Testis (tissue), 5 donors: ENCODE measurements at places on chromosomes 5 and 9. TPM values are rescaled to one million over a fixed set of nuclear protein-coding genes. Genes with fewer than 3 reads are reported as not detected.

PITX1 gene
- total RNA-seq, result 3.0 TPM

NAIP gene
- 45.9 TPM for total RNA-seq

GRCh38 chr9:125843646-125844045, 96.5 kb downstream of the PBX3 start:
- H3K4me1 ChIP-seq, result no peaks in the 10 kb centered on the region
- DNase-seq, result no peak
- H3K4me3 ChIP-seq, result no peak overlapping the region
- H3K27ac ChIP-seq, result no peak overlapping the region

NDUFS6 gene
- 58.7 TPM for total RNA-seq

- H3K27me3 ChIP-seq, result no peaks in the 10 kb centered on the region
- H3K4me1 ChIP-seq, result no peaks in the 10 kb centered on the region
- no peaks in the 10 kb centered on the region for H3K36me3 ChIP-seq
- DNase-seq, result no peak
Observed at GRCh38 chr5:81601919-81602318, 149.0 kb downstream of the SSBP2 start.

FAM114A2 gene
- total RNA-seq, result 45.5 TPM

- no peak overlapping the region for H3K4me3 ChIP-seq
- no peaks in the 10 kb centered on the region for H3K36me3 ChIP-seq
- H3K4me1 ChIP-seq, result no peaks in the 10 kb centered on the region
- no peaks in the 10 kb centered on the region for H3K27me3 ChIP-seq
- no peak overlapping the region for H3K27ac ChIP-seq
Observed at GRCh38 chr9:88596376-88596775, 61.4 kb downstream of the NXNL2 start.

DNA sequence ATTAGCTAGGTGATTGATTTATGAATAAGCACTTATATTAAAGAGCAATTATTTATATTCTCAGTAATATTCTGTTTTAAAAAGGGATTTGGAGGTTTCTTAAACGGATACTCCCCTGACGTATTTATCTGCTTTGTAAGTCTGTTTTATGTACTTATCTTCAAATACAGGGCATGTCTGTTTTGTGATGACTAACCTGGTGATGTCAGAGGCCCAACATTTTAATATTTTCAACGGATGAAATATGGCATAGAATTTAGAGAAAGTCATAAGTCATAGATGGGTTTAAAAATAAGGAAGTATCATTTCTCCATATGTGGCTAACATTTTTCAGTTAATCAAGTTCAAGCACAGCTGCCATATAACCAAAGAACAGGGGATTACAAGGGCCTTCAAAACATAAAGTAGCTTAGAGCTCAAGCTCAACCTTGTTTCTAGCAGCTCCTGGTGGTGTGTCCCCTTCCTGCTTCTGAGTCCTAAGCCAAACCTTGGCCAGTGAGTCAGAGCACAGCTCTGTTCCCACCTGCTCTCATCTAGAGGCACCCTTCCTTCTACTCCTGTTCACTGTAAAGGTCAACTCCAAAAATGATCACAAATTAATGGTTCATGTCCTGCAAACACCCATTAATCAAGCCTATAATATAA, 131.4 kb downstream of the OXCT1 start:
- no peak for DNase-seq
- H3K4me3 ChIP-seq, result no peak overlapping the region
- no peaks in the 10 kb centered on the region for H3K36me3 ChIP-seq

DNA sequence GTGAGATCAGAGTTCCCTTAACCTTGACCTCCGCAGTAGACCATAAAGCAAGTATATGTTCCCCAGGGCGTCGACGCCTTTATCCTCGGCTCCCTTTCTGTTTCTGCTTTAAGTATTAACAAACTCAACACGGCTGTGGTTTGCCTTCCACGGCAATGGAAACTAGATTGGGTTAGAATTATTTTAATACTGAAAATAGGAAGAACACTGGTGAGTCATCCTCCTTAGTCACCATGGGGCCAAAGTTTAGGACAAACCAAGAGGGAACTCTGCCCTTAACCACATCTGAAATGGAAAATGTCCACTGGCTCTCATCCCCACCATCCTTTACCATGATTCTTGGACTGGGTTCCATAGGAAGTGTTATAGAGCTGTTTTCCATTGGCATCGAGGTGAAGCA, 386.1 kb downstream of the ACTL7B start:
- no peaks in the 10 kb centered on the region for H3K27me3 ChIP-seq
- H3K27ac ChIP-seq, result no peak overlapping the region
- peaks cover 33% of the 10 kb centered on the region for H3K4me1 ChIP-seq
- H3K36me3 ChIP-seq, result no peaks in the 10 kb centered on the region

GRCh38 chr5:61277190-61277589, 54.9 kb upstream of the ZSWIM6 start:
- no peak for DNase-seq
- peak overlapping the region; percentile 35 for H3K27ac ChIP-seq
- H3K36me3 ChIP-seq, result no peaks in the 10 kb centered on the region
- peaks cover 10% of the 10 kb centered on the region for H3K4me1 ChIP-seq

- H3K27ac ChIP-seq, result no peak overlapping the region
- no peaks in the 10 kb centered on the region for H3K36me3 ChIP-seq
- H3K27me3 ChIP-seq, result no peaks in the 10 kb centered on the region
- H3K4me1 ChIP-seq, result no peaks in the 10 kb centered on the region
Observed at GRCh38 chr9:78539188-78539587, 242.3 kb downstream of the PSAT1 start.

TMEM232 gene
- total RNA-seq, result 42.6 TPM

IFNA21 gene
- total RNA-seq, result not detected

DNA sequence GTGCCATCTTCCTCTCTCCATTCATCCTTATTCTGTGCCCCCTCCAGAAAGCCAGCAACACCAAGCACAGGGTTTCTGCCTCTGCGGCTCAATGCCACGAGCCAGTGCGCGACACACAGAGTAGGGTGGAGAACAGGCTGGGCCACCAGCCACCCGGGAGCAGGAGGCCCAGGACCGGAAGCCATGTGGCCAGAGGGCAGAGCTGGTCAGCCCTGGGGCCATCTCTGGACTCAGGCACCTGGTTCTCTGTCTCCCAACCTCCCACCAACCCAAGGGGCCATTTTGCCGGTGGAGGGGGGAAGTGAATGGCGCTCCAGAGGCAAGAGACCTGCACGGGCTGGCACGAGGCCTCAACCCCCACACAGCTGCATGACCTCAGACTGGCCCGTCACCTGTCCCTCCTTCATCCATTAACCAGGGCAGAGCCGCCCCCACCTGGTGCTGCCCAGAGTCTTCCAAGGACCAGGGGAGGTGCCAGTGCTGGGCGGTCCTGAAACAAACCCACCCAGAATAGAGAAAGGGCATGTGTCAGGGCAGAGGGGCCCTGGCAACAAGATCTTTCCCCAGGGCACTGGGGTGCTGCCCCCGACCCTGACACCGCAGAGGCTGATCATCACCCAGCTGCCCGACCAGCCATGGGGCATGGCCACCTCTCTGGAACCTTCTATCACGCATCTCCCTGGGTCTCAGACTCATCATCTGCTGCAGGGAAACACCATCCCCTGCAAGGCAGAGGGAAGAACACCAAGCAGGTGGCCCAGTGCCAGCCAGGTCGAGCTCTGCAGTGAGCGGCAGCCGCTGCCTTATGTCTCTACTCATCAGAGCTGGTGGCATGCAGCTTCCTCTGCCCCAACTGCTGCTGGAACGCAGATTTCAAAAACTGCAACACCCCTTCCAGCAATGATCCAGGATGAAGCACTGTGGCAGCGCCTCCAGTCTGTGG, 11.9 kb downstream of the VAV2 start:
- no peaks in the 10 kb centered on the region for H3K27me3 ChIP-seq
- H3K27ac ChIP-seq, result no peak overlapping the region
- DNase-seq, result no peak

GRCh38 chr5:77774981-77775789, 954 bp downstream of the TBCA start:
- H3K27ac ChIP-seq, result peak overlapping the region; percentile 96
- H3K36me3 ChIP-seq, result no peaks in the 10 kb centered on the region
- peak overlapping the region; percentile 86 for H3K4me3 ChIP-seq
- H3K27me3 ChIP-seq, result no peaks in the 10 kb centered on the region
- peaks cover 18% of the 10 kb centered on the region for H3K4me1 ChIP-seq
- peak; percentile 59 for DNase-seq

GRCh38 chr5:3605298-3606010, 9.8 kb downstream of the IRX1 start:
- peaks cover 5% of the 10 kb centered on the region for H3K4me1 ChIP-seq
- no peak overlapping the region for H3K27ac ChIP-seq
- no peak overlapping the region for H3K4me3 ChIP-seq
- H3K36me3 ChIP-seq, result no peaks in the 10 kb centered on the region
- no peak for DNase-seq

- no peaks in the 10 kb centered on the region for H3K4me1 ChIP-seq
- DNase-seq, result no peak
- no peaks in the 10 kb centered on the region for H3K27me3 ChIP-seq
- H3K27ac ChIP-seq, result no peak overlapping the region
Observed at GRCh38 chr5:96144289-96144688, 182.6 kb upstream of the ELL2 start.

SPINK14 gene
- not detected for total RNA-seq
